ENCODE measurements at places on chromosomes 6 and 20. TPM values are rescaled to one million over a fixed set of nuclear protein-coding genes. Genes with fewer than 3 reads are reported as not detected.

DNA sequence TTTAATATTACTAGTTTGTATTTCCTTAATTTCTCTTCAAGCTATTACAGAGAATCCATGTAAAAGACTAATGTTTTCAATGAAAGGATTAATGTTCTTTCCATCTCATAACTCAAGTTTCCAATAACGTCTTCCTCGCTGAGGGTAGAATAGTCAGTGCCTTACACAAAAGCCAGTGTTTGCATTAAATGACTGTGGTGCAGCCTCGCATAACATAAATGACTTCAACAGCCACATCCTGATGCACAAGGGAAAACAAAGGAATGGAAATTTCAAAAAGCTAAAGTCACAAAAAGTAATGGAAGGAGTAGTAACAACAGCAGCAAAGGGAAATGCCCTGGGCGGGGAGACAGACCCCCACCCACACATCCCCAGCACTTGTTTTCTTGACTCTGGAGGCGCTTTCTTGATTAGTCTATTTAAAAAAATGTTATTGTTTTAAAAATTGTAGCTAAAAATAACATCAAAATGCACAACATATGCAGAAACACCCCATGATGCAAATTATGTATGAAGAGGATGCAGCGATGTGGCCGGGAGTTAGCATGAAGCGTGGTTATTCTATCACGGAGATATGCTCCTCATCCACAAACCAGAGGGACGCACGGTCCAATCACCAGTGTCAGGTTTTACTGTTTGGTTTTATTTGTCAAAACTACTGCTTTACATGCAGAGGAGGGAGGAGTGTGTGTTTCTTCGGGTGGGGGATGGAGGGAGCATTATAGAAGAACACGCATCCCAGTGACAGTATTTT is 228.6 kb downstream of the GMPR start:
- DNase-seq: no peak

DNA sequence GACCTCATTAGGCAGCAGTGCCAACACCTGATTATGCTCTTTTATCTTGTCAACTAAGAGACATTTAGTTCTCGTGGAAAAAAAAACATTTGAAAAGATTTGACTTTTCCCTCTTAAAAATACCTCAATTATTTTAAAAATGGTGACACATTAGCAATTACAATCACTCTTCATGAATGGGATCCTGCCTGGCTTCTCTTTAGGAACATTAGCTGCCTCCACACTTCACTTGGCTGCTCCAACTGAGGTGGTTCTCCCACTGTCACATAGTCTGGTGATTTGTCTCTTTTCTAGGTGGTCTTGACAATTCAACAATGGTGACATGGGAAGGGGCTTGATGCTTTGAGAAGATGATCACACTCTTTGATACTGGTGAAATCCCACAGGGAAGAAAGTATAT is 26.2 kb upstream of the SLC35F1 start:
- DNase-seq: no peak

DNA sequence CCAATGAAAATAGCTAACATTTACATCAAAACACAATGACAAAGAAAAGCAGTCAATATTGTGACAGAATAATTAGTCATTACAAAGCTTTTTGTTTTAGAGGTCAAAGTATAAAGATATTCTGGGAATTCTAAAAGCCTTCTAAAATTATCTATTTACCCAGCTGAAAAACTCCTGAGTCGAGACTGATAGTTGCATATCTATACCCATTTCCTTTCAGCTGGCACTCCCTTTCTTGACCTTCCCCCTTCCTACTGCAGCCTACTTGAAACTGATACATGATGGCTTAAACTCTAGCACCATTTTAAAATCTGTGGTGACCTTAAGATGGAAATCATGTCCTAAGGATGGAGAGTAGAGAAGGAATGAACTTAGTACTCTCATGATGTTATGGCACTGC is 38.6 kb downstream of the LMBRD1 start:
- no peak for DNase-seq

DNA sequence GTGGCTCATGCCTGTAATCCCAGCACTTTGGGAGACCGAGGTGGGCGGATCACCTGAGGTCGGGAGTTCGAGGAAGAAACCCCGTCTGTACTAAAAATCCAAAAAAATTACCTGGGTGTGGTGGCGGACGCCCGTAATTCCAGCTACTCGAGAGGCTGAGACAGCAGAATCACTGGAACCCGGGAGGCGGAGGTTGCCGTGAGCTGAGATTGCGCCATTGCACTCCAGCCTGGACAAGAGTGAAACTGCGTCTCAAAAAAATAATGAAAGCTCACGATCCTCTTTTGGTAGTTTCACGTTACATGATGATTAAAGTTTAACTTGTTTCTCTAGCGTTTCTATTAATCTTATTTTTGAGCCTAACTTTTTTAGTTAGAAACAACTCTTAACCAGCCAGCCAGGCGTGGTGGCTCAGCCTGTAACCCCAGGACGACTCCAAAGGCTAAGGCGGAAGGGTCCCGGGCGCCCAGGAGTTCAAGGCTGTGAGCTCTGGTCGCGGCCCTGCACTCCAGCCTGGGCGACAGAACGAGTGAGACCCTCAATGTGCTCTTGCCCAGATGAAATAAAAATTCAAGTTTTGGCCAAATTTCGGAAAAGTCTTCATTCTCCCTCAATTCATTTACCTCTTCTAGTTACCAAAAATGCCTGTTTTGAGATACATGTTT is 1.2 kb upstream of the WRNIP1 start:
- DNase-seq: no peak

GRCh38 chr20:15100506-15101160 is 763.2 kb upstream of the FLRT3 start:
- DNase-seq: no peak

DNA sequence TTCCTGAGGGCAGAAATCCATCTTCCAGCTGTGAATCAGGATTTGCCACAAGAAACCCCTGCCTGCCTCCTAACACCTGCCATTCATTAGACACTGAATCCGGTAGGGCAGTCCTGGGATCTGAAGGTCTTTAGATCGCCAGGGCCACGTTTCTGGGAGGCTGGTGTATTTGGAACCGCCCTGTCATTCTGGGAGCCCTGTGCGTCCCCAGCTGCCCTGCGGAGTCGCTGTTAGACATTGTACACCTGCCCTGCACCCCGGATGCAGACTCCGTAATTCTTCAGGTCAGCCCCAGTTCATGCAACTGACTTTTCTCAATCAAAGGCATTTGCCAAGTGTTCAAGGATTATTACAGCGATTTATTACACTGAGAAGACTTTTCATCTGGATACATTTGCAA is 193.2 kb downstream of the TBC1D7 start:
- no peak for DNase-seq

GRCh38 chr20:12837646-12838045 is 171.1 kb upstream of the SPTLC3 start:
- no peak for DNase-seq

The ESR1 gene
- polyA plus RNA-seq: 0.46 TPM

The MAP1LC3A gene
- 23.8 TPM for polyA plus RNA-seq

The LY6G5B gene
- polyA plus RNA-seq: 28.4 TPM
